ENCODE measurements at places on chromosomes 5 and 9.
A peak's percentile ranks its signal among the peaks of the same experiment; 100 is the strongest.

DNA sequence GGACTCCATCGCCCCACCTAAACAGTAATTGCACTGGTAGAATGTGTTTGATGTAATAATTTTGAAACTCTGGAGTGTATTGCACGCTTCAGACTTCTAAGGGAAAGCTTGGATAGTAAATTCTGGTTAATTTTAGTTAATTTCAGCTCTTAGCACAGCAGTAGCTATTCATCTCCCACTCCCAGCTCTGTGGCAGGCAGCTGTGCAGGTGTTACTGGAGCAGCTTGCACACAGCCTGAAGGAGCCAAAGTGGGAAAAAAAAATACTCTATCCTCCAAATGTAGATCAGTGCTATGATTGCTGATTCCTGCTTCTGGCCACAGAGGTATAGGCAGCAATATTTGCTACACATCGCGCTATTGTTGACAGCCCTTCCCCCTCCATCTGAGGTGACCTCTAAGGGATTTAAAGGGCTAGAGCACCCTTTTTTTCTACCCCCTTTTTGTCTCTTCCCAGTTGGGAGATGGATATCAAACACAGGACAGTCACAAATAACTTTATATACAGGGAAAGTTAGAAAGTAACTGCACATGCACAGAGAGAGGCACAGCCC, 97.4 kb downstream of the KCTD16 start:
- no peak for DNase-seq

- DNase-seq, result no peak
Measured at GRCh38 chr5:139658928-139659667, 10.9 kb downstream of the CXXC5 start.

GRCh38 chr9:83432104-83432627, 106.0 kb downstream of the FRMD3 start:
- peak; percentile 59 for DNase-seq

GRCh38 chr9:113695440-113695851, 180.7 kb upstream of the ZNF618 start:
- no peak for DNase-seq

DNA sequence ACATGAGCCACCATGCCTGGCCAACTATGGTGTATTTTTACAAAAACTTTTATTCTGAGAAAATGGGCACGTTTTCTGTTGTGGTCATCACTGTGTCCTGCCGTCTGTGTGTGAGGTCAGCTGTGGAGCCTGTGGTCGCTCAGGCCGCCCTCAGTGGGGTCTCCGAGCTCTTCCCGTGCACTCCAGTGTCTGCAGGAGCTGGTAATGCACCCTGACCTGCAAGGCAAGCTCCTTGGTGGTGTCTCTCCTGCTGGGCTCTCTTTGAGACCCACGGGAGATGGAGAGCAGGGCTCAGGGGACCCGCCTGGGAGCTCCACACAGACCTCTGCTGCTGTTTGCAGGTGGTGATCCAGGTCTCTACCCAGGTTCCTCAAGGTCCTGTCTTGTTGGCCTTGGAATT, 9.6 kb upstream of the AHRR start:
- DNase-seq, result no peak

DNA sequence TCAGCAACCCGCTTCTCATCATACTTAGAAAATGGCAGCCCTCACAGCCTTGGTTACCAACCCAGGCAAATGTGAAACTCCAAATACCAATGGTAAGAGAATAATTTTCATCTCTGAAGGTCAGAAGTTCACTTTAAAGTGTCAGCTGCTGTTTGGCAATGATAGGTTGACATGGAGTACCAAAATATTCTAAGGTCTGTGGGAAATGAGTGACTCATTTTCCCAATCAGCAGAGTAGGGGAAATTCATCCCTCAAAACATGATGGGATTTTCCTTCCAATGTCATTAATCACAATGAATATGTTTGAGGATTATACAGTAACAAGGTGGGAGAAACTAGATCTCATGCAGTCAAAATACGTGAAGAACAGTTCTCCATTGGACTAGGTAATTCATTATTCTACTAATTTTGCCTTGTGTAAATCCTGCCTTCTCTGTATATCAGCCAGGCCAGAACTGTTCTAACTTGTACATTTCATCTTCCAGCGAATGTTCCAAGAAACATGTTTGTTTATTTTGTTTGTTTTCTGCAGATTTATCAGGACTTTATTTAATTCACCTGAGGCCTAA, 53.1 kb upstream of the ERBIN start:
- DNase-seq, result no peak

- DNase-seq, result no peak
Measured at GRCh38 chr5:17076272-17076671, 140.2 kb upstream of the MYO10 start.

DNA sequence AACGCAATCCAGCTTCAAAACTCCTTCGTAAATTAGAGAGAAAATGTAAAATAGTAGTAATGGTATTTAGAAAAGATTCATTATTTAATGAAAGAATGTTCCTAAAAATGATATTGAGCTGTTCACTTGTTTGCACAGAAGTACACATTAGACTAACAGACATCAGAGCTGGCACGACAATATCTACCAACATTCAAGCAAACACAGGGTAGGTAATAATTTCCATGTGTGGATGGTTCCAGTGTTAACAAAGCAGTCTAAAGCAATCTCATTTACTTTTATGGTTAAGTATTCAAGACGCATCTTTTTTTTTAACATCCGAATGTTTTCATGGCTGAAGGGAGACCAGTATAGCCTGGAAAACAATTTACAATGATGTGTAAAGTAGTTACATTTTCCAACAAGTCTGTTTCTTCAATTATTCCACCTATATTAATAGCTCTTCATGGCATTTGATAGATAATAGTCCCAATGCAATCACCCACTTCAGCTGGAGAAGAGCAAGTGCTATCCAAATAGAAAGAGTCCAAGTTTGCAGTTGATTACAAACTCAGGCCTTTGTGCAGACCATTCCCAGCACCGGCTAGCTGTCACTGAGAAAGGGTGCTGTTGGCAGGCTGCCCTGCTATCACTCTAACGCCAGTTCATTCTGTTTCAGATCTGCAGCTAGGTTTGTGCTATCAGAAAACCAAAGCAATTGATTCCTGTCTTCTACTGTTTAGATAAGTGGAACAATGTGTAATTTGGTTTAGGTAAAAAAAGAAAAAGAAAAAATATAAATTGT, 458.8 kb downstream of the DTWD2 start:
- no peak for DNase-seq

- no peak for DNase-seq
Measured at GRCh38 chr9:28407351-28407750, 834.1 kb upstream of the C9orf72 start.

GRCh38 chr9:78866207-78867132, 569.5 kb downstream of the PSAT1 start:
- DNase-seq, result peak; percentile 2

GRCh38 chr9:128412120-128412790, 8.4 kb upstream of the CERCAM start:
- DNase-seq, result peak; percentile 58

Measured in HepG2 (cell line).